ENCODE measurements at places on chromosomes 12 and 14. TPM values are rescaled to one million over a fixed set of nuclear protein-coding genes. Genes with fewer than 3 reads are reported as not detected.

- DNase-seq, result no peak
Measured at GRCh38 chr14:32078858-32079216, 1.7 kb downstream of the ARHGAP5 start.

- DNase-seq, result peak; percentile 76
Measured at GRCh38 chr14:67571275-67571990, 28.6 kb downstream of the PIGH start.

- no peak for DNase-seq
Measured at GRCh38 chr12:51025338-51025835, 797 bp downstream of the SLC11A2 start.

Gene SLC25A47
- not detected for total RNA-seq

Gene VDR
- total RNA-seq, result 9.3 TPM

DNA sequence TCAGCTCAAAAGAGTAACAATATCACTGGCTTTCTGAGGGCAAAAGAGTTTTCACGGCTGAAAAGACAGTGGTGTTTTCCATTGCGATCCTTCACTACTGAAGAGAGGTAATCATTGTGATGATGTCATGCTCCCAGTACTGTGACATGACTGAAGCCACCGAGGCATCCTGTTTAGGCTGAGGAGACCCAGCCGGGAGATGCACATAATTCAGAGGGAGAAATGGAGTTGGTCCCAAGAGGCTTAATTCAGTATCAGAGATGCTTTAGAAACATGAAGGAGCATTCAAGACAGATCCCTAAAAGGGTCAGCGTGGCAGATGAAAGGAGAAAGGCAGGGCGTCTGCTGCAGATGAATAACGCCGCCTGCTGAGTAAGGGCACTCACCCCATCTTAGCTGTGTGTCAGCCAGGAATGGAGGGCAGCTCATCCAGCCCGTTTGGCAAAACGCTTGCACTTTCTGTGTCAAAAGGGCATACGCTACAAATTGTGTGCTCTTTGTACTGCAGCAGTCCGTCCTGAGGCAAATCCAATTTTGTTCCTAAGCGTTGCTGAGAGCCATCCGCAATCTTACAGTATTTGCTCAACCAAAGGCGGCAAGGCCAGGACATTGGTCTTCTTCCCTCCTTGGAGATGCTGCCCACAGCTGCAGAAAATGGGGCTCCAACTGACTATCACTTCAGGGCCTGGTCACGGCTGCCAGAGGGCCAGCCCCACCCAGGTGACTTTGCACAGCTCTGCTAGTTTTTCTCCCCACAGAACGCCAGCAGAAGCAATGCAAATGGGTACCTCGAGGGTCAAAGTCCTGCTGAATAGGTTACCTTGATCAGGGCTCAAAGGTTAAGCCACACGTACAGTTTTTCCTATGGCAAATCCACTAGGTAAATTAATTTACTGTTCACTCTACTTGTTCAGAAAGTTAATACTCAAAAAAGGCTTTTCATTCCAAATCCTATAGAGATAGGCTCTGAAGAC lies 23.5 kb downstream of the CCDC92 start:
- DNase-seq, result no peak

DNA sequence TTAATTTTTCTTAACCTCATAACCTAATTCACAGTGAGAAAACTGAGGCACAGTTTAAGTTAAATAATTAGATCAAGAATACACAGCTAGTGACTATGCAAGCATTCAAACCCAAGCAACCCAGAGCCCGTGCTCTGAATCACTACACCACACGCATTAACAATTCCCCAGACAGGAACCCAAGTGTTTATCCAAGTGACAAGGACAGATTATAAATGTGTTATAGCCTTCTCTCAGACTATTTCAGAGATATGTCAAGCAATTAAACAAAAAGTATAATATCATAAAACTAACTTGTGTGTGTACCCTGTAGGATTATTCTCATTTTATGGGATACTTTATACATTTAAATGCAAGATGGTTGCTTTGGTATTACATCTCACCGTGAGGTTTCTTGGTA lies 43.8 kb downstream of the MED13L start:
- no peak for DNase-seq

- no peak for DNase-seq
Measured at GRCh38 chr12:124425667-124426066, 130.8 kb downstream of the RFLNA start.

Gene COPS7A
- 50.1 TPM for total RNA-seq

Gene TPCN1
- 128 TPM for total RNA-seq

Gene PMCH
- total RNA-seq, result not detected

GRCh38 chr12:64796205-64796845 lies 28.1 kb upstream of the TBC1D30 start:
- DNase-seq, result no peak

Gene ENDOU
- total RNA-seq, result 1.7 TPM

DNA sequence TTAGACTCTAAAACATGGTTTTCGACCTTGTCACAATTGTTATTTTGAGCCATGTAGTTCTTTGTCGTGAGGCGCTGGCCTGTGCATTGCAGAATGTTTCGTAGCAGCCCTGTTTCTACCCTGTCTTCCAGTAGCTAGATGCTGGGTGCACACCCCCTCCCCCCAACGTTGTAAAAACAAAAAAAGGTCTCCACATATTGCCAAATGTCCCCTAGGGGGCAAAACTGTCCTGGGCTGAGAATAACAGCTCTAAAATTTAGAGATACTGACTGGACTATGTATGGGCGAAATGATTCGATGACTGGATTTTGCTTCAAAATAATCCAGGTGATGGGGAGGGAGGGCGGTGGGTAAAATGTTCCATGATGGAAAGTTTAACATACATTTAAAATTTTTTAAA lies 126.1 kb upstream of the FUT8 start:
- DNase-seq, result no peak

Gene NUAK1
- 37.7 TPM for total RNA-seq

DNA sequence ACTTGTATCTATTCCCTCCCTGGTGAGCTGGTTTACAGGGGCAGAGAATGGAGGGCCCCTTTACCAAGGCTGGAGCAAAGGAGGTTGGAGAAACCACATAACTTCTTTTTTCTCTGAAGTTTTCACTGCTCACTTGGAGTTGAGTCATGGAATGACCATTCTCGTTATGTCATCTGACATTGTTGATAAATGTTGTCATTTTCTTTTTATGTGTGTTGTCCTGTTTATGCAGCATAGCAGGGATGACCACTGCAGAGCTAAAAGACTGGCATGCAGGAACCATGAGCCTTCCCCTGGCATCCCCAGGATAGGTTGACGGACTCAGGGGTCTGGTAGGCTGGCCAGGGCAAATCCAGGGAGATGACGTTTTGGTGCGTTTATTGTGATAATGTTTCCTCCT lies 256.8 kb upstream of the DDHD1 start:
- no peak for DNase-seq
